ENCODE measurements at places on chromosomes 11 and 22.

DNA sequence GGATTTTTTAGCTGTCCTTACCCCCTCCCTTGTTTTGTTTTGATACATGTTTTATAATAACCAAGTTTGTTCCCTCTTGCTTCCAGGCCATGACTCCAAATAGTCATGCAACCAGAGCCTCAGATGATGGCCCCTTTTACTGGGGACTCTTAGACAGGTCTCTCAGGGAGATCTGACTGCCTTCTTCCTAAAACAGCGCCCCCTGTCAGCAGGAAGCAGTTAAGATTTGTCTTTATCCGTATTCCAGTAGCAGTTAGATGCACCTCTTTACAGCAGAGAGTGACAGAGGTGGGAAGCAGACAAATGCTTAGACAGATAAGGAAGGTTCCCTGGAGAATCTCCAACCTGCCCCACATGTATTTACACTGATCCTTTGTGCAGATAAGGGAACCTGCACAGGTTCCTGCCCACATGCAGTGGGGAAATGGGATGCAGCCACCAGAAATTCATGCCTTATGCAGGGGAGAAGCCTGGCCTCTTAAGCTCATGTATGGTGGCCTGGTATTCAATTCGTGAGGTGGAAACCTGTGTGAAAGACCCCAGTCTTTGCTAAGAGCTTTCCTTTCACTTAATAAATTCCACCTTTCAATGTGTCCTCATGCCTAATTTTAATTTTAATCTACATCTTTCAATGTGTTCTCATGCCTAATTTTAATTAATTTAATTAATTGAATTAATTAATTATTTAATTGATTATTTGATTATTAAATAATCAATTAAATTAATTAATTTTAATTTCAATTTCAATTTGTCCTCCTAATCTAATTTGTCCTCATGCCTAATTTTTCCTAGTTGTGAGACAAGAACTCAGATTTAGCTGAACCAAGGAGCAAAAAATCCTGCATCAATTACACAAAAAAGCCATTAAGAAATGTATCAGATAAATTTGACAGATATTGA, 11.5 kb upstream of the GLYAT start:
- no peak for DNase-seq

GRCh38 chr22:23281406-23282088, 101.2 kb downstream of the BCR start:
- DNase-seq = peak; percentile 75

DNA sequence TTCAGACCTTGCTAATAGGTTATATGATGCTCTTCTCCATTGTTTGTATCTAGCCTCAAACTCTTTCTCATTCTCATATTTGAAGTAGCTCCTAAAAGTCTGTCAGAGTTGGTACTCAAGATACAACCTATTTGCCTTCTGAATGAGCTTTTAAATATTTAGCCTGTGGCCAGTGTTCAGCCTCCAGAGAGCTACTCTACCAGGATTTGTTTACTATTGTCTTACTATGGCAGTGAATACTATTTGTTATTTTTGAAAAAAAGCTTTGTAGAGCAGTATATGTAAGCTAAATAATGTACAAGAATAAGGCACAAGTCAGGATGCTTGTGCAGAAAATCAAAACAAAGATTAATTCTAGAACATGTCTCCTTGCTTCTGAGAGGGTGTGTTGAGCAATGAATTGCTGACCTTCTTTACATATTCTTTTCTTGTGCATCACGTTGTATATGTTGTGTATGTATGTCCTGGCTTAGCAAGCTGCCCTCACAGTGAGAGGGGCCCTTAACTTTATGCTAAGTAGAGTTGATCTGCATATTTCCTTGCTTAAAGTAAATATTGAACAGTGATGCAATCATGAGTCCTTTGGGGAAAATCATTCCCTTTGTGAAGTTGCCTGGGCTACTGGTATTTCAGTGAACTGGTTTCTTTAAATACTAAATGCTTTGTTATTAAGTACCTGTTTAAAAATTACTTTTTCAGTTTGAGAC, 438.0 kb downstream of the LUZP2 start:
- DNase-seq = no peak

DNA sequence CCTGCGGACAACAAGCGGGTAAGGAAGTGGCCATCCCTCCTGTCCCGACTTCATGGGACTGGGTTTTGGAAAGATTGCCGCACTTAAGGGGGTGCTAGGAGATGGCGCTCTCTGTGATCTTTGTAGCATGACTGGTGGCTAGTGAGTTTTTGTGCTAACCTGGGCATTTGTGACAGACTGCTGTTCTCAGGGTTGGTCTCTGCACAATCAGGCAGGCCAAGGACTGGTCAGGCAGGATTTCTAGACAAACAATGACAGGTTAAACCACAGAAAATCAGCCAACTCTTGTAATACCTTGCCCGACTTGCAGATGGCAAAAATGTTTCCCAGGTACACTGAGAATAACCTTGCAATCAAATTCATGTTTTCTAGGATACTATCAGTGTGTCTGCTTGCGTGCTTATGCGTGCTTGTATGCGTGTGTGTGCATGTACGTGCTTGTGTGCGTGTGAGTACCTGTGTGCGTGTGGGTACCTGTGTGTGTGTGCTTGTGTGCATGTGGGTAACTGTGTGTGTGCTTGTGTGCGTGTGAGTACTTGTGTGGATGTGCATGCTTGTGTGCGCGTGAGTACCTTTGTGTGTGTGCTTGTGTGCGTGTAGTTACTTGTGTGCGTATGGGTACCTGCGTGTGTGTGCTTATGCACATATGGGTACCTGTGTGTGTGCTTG, 25.6 kb upstream of the SORL1-AS1 start:
- no peak for DNase-seq

DNA sequence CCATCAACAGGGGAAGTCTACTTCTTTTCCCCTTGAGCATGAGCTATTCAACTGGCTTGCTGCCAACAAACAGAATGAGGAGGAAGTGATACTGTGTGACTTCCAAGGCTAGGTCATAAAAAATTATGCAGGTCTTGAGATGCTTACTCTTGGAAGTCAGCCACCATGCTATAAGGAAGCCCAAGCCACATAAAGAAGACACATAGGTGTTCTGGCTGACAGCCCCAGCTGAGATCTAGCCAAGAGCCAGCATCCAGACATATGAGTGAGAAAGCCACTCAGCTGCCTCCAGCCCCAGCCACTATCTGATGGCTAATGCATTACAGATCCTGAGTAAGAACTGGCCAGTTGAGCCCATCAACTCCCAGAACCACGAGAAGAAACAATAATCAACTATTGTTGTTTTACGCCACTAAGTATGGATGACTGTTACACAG, 31.0 kb upstream of the PPP2R1B start:
- no peak for DNase-seq

GRCh38 chr22:43126501-43127165, 16.1 kb downstream of the BIK start:
- DNase-seq = no peak

DNA sequence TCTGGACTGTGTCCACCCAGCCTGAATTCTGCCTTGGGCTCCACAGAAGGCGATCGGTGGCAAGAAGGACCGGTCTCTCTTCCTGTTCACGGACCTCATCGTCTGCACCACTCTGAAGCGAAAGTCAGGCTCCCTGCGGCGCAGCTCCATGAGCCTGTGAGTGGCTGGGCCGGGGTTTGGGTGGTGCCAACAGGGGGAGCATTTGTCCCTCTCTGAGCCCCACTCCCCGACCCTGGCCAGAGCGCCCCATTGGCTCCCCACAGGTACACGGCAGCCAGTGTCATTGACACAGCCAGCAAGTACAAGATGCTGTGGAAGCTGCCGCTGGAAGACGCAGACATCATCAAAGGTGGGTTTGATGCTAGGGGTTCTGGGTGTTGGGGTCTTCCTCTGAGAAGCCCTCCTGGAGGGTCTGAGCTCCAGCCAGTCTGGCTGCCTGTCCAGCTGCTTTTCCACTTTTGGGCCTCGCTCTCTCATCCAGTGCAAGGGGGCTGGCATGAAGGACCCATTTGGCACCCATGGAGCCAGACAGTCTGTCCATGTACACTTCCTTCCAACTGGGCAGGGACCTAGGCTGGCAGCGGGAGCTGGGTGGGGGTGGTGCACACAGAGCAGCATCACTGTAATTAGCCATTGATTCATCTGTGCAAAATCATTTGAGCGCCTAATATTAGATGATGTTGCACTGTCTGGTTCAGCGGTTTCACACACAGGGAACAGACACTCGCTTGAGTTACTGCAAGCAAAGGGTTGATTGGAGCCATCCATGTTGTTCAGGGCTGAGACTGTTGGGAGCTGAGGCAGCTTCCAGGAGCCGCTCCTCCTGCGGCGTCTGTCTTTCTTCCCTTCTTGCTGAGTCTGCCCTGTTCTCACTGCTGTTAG, 19.0 kb upstream of the RELT start:
- no peak for DNase-seq

Measured in stimulated activated CD4-positive, alpha-beta T cell treated with anti-CD3 and anti-CD28 coated beads, TNF-alpha, amount 100 ng/mL, for 1 hour (primary cell).